Activated T-helper 1 cell treated with Interleukin-2 at 50 U/mL for 16 hours (primary cell): ENCODE measurements at places on chromosomes 3 and 15.

GRCh38 chr3:192130534-192131132 lies 596.7 kb downstream of the FGF12 start:
- no peak for DNase-seq

DNA sequence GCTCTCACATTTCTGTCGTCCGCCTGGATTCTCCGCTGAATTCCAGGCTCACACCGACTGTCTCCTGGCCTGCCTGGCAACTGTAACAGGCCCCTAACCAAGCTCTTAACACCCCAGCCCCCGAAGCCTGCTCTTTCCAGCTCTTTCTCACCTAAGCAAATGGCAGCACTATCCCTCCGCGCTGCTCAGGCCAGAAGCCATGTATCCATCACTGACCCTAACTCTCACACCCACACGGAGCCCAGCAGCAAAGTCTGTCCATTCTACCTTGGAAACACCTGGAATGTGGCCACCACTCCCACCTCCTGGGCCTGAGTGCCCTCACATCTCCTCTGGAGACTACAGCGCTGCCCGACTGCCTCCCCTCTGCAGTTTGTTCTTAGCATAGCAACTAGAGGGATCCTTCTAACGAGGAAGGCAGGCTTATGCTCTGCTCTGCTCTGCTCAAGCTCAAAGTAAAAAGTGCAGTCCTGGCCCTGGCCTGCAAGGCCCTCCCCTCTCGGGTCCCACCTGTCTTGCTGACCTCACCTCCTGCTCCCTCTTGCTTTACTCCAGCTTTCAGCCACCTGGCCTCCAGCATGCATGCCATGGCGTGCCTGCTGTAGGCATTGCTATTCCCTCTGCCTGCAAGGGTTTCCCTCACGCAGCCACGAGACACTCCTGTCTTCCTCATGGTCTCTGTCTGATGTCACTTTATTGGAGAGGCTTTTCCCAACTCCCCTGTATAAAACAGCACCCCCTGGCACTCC lies 27.2 kb downstream of the FEM1B start:
- DNase-seq: no peak

DNA sequence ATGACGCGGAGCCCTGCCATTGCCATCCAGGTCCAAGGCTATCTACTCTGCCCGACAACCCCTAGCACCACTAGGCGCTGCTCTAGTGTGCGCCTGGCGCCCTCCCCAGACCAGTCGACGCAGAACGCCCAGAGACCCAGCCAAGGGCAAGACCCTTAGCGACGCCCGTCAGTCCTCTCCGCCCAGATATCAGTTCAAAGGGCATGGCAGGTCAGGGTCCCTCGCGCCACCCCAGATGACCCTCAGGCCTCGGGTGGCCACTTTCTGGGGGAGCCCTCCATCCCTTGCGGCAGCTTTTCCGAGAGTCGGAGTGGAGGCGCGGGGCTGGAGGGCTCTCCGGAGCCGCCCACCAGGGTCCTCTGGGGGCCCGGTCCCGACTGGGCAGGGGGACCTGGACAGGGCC lies 371 bp upstream of the CLSTN2 start:
- DNase-seq: no peak

DNA sequence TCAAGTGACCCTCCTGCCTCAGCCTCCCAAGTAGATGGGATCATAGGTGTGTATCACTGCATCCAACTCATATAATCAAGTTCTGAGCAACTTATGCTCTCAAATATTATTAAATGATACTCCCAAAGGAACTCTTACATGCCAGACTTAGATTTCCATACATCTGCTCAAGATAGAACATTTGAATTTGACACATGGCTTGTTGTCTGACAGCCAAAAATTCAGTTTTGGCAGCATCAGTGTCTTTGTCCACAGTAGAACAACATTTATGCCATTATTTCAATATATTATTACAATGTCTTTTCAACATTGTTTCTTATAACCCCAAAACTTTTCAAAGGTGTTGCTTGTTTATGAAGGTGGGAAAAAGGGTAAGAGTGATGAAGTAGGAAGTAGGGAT lies 116.2 kb downstream of the SUCNR1 start:
- no peak for DNase-seq

GRCh38 chr3:116314476-116314875 lies 130.8 kb downstream of the LSAMP start:
- no peak for DNase-seq

GRCh38 chr3:124235446-124235845 lies 243.5 kb upstream of the ROPN1 start:
- no peak for DNase-seq
